Astrocyte of the cerebellum (primary cell): ENCODE measurements at places on chromosomes 4 and X.

DNA sequence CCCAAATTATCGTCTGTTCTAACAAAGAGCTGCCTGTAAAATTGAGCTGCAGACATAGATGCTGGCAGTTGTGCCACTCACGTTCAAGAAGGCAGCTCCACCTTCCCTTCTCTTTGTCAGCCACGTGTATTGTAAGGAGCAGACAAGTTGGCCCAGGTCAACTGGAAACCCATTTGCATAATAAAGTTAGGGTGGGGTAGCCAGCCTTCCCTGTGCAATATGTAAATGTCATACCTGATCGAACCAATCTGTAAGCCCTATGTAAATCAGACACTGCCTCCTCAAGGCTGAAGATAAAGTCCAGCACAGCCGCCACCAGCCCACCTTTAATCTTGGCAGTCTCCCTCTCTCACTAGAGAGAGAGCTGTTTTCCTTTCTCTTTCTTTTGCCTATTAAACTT lies 117.2 kb downstream of the TMEM144 start:
- no peak for DNase-seq

GRCh38 chr4:80096175-80096850 lies 23.3 kb upstream of the ANTXR2 start:
- no peak for DNase-seq

- DNase-seq: peak; percentile 92
These were observed 94.5 kb downstream of the ANXA3 start for GRCh38 chr4:78645853-78646757.

DNA sequence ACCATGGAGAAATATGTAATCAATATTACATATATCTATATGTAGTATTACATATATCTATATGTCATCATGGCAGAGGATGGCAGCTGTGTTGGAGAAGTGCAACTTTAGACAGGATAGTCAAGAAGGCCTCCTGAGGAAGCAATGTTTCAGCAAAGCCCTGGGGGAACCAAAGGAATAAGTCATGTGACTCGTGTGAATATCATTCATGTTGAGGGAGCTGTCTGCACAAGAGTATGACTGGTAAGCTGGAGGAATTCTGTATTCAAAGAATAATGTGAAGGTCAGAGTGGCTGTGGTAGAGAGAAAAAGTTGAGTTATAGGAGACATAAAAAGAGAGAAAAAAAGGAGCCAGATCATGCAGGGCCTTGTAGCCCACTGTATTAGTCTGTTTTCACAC lies 92.9 kb upstream of the EDNRA start:
- DNase-seq: no peak

- DNase-seq: no peak
These were observed 72.9 kb downstream of the MED28 start for GRCh38 chr4:17687237-17687857.
